Activated CD4-positive, alpha-beta T cell treated with anti-CD3 and anti-CD28 coated beads for 36 hours (primary cell): ENCODE measurements at places on chromosomes 1 and 21.

DNA sequence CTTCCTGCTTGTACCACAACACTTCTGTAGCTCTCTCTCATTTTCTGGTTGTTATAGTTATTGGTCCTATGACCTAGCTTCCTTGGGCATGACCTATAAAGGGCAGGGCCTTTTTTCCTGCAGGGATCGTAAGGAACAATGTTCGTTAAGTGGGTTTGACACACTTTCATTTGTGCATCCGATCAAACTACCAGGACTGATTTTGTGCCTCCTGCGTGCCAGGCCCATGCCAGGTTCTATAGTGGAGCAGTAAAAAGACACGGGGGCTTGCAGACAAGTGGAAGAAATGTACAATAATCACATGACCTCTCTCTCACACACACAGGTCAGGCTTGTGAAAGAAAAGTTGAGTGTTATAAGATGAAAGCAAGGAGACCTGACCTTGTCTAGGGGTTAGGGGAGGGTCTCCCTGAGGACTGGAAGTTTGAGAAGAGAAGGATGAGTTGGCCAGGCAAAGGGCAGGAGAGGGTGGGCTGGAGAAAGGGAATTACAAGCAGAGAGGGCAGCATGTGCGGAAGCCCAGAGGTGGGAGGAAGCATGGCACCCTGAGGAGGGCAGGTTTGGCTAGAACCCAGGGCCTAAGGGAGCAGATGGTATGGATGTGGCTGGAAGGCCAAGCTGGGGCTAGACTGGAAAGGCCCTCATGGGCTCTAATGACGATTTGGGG lies 145.4 kb downstream of the GRIK3 start:
- DNase-seq, result no peak

- DNase-seq, result no peak
Measured at GRCh38 chr21:45617021-45617921, 26.3 kb upstream of the PCBP3 start.

DNA sequence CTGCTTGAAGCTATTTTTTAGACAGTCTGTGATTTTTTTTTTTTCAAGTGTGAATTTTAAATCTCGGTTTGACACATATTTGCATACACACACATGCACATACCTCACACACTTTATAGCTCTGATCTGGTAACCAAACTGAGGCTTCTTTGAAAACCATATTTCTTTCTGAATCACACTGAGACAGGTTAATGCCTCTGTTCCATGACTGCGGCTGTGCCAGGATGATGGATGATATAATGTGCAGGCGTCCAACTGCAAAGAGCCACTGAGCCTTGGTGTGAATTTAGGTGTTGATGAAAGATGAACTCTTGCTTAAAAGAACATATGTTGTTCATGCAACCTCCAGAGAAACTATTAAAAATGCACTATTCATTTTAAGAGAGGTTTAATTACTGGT lies 504.0 kb upstream of the OLFM3 start:
- DNase-seq, result no peak

DNA sequence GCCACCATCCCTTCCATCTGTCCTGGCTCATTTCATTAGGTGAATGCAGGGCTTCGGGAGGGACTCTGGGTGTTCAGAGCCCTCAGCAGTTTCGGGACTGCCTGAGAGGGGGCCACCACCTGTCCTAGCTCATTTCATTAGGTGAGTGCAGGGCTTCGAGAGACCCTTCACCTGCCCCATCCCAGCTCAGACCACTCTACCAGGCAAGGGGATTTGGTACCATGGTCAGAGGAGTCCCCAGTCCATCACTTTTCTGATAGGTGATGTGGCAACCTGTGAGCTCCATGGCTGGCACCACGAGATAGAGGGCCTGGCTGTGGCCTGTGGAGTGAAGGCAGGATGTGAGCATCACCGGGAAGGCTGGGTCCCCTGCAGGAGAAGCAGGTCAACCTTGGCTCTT lies 32.9 kb upstream of the KDM4A start:
- no peak for DNase-seq
